ENCODE measurements at places on chromosomes 1 and 21.

DNA sequence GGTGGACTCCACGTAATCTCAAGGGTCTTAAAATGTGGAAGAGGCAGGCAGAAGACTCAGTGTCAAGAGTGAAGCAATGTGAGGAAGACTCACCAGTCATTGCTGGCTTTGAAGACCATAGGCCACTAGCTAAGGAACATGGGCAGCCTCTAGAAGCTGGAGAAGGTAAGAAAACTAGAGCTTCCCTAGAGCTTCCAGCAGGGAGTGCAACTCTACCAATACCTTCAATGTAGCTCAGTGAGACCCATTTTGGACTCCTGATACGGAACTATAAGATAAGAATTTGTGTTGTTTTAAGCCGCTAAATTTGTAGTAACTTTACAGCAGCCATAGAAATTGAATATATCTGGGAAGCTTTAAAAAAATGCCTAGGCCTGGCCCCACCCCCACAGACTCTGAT lies 18.9 kb downstream of the METTL13 start:
- DNase-seq, result no peak

- DNase-seq, result no peak
Measured at GRCh38 chr1:226956942-226957713, 17.0 kb downstream of the COQ8A start.

DNA sequence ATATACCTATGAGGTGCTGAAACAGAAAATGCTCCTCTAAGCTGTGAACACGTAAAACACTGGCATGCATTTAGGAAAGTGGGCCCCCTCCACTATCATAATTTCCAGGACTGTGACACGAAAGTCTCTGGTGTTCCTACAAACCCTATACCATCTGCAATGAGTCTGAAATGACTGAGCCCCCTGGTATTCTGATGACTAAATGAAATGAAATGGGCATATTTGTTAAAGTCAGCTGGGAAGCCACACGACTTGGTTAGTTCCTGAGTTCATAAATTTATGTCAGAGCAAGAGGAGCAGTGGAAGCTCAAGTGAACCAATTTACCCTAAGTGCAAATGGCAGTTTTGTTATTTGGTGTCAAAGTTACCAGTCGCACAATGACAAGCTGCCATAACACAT lies 182.3 kb downstream of the KCTD3 start:
- no peak for DNase-seq

DNA sequence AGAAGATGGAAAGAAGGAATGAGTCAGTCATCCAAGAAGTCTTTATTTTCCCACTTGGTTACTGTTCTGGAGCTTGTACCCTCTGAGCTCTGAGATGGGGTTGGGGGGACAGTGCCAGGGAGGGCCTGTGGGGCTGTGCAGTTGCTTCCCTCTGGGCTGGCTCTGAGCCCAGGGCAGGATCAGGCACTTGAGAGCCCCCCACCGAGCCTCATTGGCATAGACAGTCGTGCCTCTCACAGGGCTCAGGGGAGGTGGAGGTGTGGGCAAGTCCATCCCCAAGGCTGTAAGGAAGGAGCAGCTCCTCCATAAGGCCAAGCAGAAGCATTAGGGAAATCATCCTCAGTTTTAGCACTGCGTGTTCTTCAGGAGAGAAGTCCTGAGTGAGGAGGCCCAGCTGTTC lies 2.5 kb upstream of the ARL8A start:
- no peak for DNase-seq

- DNase-seq, result no peak
Measured at GRCh38 chr1:2979191-2980072, 41.8 kb upstream of the ACTRT2 start.

DNA sequence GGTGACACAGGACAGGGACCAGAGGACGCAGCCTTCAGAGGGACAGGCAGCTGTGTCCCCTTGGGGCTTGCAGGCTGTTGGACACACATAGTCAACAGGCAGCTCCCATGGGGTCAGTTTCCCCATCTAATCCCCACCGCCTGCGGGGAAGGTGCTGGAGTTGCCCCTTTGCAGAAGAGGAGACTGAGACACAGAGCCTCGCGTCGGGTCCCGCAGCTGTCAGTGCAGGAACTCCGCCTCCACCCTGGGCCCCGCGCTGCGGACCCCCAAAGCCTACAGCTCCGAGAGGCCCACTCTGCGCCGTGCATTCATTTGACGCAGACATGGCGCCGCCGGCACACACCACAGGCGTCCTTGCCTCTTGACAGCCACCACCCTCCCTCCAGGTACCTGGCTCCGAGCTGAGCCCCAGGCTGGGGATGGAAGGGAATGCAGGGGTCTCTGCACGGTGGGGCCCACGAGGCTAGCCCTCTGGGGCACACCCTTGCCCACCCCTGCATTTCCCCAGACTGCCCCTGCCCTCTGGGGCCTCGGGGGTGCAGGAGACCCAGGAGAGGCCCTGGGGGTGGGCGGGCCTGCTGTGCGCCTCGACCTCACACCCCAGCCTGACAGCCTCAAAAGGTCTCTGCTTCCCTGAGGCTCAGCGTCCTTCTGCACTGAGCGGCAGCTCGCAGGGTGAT lies 88.5 kb upstream of the ACTRT2 start:
- no peak for DNase-seq

- DNase-seq, result no peak
Measured at GRCh38 chr1:43199093-43199726, 27.1 kb downstream of the CFAP57 start.

GRCh38 chr1:231882333-231882732 lies 255.7 kb downstream of the DISC1 start:
- no peak for DNase-seq

DNA sequence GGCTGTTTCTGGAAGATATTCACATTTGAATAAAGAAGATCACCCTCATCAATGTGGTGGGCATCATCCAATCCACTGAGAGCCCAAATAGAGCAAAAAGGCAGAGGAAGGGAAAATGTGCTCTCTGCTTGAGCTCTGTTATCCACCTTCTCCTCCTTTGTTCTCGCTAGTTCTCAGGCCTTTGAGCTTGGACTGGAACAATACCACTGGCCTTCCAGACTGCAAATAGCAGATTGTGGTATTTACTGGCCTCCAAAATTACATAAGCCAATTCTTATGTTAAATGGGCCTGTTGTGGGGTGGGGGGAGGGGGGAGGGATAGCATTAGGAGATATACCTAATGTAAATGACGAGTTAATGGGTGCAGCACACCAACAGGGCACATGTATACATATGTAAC lies 219.3 kb downstream of the C1orf94 start:
- DNase-seq, result no peak

DNA sequence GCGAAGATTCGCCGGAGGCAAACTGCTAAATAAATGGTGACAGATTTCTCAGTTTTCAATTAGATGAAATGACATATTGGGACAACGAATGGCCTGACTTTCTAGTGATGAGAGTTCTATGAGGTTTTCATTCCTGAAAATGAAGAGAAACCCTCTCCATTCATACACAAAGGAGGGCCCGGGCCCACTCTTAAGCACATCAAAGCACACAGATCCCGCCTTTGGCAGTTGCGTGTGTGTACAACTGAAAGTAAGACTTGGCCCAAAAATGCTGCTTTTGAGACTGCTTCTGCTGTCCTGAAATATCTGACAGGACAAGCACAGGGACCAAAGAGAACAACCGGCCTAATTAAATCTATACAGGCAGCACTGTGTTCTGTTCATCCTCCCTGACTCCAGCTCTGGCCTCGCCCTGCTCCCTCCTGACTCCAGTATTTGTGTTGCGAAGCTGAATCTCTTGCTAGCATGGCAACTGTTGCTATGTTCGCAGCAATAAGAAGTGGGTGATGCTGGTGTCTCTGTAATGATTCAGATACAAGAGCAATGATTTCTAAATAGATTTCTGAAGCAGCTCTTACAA lies 7.4 kb downstream of the LRRC53 start:
- DNase-seq, result no peak

DNA sequence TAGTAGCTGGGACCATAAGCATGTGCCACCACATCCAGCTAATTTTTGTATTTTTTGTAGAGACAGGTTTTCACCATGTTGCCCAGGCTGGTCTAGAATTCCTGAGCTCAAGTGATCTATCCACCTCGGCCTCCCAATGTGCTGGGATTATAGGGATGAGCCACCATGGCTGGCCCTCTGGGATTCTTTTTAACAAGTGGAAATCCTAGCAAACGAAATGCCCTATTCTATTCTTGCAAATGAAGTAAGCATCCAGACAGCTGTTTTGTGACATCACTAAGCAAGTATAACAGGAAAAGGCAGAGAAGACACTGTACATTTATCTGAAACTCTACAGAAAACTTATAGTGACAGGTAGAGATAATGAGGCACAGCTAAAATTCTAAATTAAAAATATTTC lies 86.4 kb downstream of the DDAH1 start:
- DNase-seq, result no peak

DNA sequence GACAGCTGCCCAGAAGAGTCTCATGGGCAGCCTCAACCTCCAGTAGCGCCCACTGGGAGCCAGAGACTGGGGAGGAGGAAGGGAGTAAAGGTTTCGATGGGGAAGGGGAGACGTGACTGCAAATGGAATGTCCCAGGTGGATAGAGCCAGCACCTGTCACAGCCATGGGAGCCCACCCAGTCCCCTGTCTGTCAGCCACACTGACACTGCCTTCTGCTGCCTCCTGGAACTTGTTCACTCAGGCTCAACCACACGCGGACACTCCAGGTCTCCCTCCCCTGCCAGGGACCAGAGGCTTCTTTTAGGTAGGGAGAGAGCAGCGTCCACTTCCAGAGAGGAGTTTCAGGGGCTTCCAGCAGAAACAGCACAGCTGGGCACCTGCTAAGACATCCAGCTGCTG lies 346.3 kb downstream of the NPHP4 start:
- no peak for DNase-seq

DNA sequence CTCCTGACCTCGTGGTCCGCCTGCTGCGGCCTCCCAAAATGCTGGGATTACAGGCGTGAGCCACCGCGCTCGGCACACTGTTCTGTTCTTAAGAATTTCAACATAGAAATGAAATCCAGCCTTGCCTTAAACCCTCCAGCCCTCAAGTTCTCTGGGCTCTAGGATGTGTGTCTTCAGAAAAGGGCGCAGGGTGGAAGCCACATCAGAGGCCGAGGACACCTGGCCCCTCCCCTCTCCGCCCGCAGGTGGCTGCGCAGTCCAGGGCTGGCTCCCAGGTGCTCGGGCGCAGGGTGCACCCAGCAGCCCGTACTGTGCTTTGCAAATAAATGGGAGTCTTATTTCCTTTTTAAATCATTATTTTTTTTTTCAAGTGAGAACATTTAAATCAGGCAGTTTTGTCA lies 2.0 kb upstream of the C1orf174 start:
- DNase-seq, result no peak

- DNase-seq, result no peak
Measured at GRCh38 chr21:35838987-35839763, 221.2 kb downstream of the SETD4 start.

- no peak for DNase-seq
Measured at GRCh38 chr1:42157667-42158066, 4.5 kb downstream of the GUCA2B start.

- DNase-seq, result peak; percentile 21
Measured at GRCh38 chr21:38796424-38796823, 9.3 kb upstream of the ETS2 start.

DNA sequence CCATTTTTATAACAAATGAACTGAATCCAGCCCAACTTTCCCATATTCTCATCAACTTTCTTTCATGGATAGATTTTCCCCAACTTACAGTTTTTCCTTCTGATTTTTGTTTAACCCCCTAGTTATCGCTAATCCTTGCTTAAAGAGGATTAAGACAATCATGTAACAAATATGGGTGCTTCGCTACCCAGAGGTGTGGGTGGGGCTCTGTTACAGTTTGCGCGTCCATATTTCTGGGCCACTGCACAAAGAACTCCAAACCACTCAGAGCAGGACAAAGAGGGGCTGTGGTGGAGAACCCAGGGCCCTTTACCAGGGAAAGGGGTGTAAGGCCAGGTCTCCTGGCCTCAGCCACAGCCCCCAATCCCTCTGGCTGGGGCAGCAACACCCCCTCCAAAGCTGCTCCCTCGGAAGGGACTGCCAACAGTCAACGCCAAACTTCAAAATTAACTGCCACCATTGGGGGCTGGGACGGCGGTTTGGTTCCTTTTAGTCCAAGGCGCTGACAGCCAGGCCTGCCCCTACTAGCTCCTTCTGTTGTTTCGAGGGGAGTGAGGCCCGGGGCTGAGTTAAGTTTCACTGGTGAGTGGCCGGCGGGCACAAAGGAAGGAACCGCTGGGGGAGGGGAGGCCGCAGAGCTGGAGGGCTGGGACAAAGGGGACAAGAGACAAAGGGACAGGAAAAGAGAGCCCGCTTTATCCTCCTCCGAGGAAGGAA lies 27.9 kb downstream of the SSBP3 start:
- no peak for DNase-seq

DNA sequence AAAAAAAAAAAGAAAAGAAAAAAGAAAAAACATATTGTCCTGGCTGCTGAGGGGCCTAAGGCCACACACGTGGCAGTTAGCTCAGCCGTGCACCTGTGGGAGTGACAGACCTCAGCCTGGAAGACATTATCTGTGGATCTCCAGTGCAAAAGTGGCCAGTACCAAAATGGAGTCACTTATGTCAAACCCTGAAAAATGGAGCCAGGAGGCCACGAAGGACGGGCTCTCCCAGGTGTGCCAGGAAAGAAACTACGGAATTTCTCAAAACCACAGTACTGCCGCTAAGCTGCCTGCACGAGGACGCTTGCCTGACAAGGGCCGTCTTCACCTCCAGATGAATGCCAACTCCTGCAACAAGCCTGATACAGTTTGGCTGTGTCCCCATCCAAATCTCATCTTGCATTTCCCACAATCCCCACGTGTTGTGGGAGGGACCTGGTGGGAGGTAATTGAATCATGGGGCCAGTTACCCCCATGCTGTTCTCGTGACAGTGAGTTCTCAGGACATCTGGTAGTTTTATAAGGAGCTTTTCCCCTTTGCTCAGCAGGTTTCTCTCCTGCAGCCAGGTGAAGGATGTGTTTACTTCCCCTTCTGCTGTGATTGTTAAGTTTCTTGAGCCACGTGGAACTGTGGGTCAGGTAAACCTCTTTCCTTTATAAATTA lies 5.3 kb upstream of the MIB2 start:
- DNase-seq, result no peak

- peak; percentile 43 for DNase-seq
Measured at GRCh38 chr21:26769613-26770188, 75.5 kb downstream of the ADAMTS1 start.
